ENCODE measurements at places on chromosomes 13 and 19. TPM values are rescaled to one million over a fixed set of nuclear protein-coding genes. Genes with fewer than 3 reads are reported as not detected.
A peak's percentile ranks its signal among the peaks of the same experiment; 100 is the strongest.

MPHOSPH8 gene
- 9.9 TPM for total RNA-seq

FUT1 gene
- 0.43 TPM for total RNA-seq

CABP5 gene
- total RNA-seq, result not detected

WDR87 gene
- not detected for total RNA-seq

MEIS3 gene
- total RNA-seq, result 1.0 TPM

GIPR gene
- 0.18 TPM for total RNA-seq

TNNT1 gene
- total RNA-seq, result 0.18 TPM

ZNF285 gene
- 0.70 TPM for total RNA-seq

ZNF221 gene
- total RNA-seq, result 2.9 TPM

ZNF135 gene
- total RNA-seq, result 0.45 TPM

CEACAM20 gene
- not detected for total RNA-seq

PLIN5 gene
- total RNA-seq, result 136 TPM

BTBD2 gene
- total RNA-seq, result 25.9 TPM

ACTN4 gene
- 156 TPM for total RNA-seq

GRCh38 chr19:31353833-31354232 is 4.6 kb upstream of the TSHZ3 start:
- DNase-seq, result no peak

DNA sequence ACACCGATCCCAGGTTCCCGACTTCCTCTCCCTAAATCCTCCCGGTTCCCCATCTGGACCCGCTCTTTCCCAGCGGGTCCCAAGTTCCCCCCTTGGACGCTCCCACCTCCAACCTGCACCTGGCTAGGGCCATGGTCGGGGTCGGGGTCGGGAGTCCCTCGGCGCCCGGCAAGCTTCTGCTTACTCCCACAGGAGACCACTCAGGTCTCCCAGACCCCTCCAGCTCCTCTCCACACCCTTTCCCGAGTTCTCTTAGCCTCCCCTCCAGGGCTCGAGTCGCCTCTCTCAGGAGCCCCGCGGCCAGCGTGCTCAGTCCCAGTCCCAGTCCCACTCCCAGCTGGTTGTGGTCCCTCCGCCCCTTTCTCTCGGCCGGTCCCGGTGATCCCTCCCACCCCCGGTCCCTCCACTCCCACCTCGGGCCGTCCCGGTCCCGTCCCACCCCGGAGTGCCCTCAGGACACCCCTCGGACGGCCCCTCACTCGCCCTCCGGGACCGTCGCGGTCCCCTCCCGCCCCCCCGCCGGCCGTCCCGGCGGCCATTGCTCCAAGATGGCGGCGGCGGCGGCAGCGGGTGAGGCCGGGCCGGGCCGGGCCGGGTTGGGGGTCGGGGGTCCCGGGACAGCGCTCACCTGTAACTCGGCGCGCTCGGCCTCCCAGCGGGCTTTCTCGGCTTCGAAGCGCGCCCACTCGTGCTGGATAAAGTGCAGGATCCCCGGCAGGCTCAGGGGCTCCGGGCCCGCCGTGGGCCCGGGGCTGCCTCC is at the start of gene FKRP:
FKRP (plus strand) TSS at position 537 of the 760 bp plus-strand sequence. CDS start 9,394 bp downstream, outside the sequence.
- peak; percentile 60 for DNase-seq

GRCh38 chr19:5086230-5086629 is 117.3 kb downstream of the KDM4B start:
- DNase-seq, result no peak

- DNase-seq, result peak; percentile 99
Observed at GRCh38 chr19:49665351-49666119, at the start of the genes BCL2L12 and IRF3. TSS of gene BCL2L12 (plus strand) at chr19:49665933. CDS start at chr19:49666693, 760 bp downstream. TSS of gene IRF3 (minus strand) at chr19:49665857. CDS start at chr19:49664838, 1,019 bp downstream.

- DNase-seq, result no peak
Observed at GRCh38 chr19:8209462-8210378, 550 bp downstream of the CERS4 start.

GRCh38 chr13:30398601-30399072 is 23.7 kb upstream of the UBE2L5 start:
- DNase-seq, result peak; percentile 92

DNA sequence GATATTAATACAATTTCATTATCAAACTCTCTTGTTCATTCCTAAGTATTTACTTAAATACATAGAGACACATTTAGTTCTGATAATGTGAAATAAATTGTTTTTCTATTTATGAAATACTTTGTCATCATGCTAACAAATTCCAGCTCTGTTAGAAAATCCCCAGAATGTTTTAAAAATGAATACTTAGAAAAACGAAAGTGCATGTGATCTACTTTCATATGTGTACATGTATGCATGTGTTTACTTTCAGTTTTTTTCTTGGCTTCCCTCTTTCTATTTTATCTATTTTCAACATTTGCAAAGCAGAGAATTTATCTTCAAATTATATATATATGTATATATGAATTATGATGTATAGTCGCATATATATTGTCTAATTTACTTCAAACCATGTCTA is 1110.0 kb upstream of the PCDH20 start:
- no peak for DNase-seq

GRCh38 chr19:40614622-40615411 is 13.6 kb downstream of the LTBP4 start:
- no peak for DNase-seq

GRCh38 chr13:99656844-99657381 is 155.6 kb downstream of the TM9SF2 start:
- DNase-seq, result no peak

- no peak for DNase-seq
Observed at GRCh38 chr19:1079566-1080111, 12.7 kb downstream of the ARHGAP45 start.

DNA sequence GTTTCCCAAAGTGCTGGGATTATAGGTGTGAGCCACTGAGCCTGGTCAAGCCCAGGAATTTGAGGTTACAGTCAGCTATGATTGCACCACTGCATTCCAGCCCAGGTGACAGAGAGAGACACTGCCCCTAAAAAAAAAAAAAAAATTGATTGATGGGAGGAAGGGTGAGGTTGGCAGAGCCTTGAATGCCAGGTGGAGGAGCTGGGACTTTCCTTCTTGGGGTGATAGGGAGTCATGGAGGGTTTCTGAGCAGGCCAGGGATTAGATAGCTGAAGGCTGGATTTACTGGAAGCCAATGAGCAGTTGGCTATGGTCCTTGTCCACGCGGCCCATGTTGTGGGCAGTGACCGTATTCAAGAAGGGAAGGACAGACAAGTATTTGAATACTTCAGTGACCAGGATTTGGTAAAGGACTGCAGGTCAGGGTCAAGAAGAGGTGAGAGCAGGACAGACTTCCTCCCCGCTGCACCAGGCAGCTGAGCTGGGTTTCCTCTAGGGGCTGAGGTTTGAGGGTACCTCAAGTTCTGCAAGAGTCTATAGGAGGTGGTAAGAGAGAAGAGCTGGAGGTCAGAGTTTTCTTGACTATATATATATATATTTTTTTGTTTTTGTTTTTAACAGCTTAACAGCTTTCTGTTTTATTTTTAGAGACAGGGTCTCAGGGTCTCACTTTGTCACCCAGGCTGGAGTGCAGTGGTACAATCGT is 6.9 kb upstream of the ICAM4 start:
- DNase-seq, result no peak

DNA sequence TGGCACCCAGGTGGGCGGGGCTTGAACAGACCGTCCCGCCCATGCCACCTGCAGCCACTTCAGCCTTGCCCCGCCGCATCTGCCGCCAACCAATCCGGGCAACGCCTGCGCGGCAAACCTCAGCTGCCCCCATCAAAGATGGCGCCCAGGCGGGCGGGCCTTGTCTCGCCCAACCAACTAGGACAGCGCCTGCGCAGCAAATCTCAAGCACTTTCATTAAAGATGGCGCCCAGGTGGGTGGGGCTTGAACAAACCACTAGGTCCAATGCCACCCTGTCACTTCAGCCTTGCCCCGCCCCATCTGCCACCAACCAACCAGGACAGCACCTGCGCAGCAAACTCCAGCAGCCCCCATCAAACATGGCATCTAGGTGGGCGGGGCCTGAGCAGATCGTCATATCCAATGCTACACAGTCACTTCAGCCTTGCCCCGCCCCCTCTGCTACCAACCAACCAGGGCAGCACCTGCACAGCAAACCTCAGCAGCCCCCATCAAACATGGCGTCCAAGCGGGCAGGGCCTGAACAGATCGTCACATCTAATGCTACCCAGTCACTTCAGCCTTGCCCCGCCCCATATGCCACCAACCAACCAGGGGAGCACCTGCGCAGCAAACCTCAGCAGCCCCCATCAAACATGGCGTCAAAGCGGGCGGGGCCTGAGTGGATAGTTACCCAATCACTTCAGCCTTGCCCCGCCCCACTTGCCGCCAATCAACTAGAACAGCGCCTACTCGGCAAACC is 1.4 kb downstream of the PEG3 start:
- DNase-seq, result peak; percentile 94

GRCh38 chr13:59746291-59746962 is 417.3 kb downstream of the DIAPH3 start:
- no peak for DNase-seq

DNA sequence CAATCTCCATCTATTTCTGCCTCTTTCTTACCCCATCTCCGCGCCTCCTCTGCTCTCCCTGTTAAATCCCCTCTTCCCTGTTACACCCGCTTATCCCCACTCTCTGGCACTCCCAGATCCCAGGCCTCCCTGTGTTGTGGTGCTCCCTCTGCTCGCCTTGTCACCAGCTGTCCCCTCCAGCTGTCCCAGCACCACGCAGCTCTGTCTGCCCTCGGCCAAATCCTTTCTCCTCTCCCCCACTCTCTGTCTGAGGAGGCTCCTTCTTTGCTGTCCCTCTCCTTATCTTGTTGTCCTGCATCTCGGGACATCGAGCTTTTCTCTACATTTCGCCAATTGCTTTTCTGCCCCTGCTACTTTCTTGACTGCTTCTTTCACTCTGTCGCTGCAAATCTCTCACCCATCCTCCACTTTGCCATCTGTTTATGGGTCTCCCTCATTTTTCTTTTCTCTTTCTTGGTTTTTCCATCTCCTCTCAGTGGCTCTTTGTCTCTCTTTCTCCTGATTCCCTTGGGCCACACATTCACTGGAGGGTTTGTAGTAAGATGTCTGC is 941 bp downstream of the ZNF160 start:
- DNase-seq, result no peak

- DNase-seq, result no peak
Observed at GRCh38 chr19:33268162-33268991, 34.0 kb downstream of the CEBPA start.

GRCh38 chr13:33686772-33687480 is 131.0 kb upstream of the RFC3 start:
- no peak for DNase-seq

DNA sequence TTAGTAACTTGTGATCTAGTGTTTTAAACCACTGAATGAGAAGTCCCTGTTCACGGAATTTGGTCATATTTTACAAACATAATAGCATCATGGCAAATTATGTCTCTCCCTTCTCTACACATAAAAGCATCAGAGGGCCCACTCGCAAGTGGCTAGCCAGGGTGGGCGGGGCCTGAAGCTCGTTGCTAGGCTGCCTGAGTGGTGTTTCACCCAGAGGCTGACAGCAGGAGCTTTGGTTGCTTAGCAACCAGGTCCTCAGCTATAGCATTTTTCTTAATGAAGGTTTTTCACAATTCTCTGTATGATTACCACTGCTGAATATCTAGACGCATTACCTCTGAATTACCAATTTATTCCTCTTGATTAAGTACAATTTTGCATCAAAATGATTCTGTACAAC is 126.5 kb downstream of the NALCN start:
- DNase-seq, result no peak

GRCh38 chr19:10353793-10354391 is 14.5 kb upstream of the ICAM3 start:
- DNase-seq, result peak; percentile 69

DNA sequence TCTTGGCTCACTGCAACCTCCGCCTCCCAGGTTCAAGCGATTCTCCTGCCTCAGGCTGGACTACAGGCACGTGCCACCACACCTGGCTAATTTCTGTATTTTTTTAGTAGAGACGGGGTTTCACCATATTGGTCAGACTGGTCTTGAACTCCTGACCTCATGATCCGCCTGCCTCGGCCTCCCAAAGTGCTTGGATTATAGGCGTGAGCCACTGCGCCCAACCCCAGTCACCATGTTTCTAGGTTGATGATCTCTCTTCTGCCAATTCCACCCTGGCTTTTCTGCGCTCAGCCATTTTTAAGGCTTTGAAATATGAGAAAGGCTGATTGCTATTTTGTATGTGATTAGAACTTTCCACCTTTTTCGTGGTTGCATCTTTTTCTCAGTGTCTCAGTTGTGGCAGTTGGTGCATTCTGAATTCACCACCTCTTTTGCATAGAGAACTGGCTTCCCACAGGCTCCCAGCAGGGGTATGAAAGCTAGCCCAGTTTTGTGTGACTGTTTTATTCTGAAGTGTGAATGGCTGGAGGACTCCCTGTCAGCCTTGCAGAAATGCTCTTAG is 15.5 kb downstream of the CEACAM1 start:
- DNase-seq, result no peak

DNA sequence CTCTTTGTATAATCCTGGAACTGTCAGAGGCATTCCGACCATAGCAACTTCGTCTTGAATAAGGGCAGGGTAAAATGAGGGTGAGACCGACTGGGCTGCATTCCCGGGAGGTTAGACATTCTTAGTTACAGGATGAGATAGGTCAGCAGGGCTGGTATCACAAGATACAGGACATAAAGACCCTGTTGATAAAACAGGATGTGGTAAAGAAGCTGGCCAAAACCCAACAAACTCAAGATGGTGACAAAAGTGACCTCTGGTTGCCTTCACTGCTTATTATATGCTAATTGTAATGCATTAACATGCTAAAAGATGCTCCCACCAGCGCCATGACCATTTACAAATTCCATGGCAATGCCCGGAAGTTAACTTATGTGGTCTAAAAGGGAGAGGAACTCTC is 27.7 kb upstream of the MBNL2 start:
- DNase-seq, result no peak

DNA sequence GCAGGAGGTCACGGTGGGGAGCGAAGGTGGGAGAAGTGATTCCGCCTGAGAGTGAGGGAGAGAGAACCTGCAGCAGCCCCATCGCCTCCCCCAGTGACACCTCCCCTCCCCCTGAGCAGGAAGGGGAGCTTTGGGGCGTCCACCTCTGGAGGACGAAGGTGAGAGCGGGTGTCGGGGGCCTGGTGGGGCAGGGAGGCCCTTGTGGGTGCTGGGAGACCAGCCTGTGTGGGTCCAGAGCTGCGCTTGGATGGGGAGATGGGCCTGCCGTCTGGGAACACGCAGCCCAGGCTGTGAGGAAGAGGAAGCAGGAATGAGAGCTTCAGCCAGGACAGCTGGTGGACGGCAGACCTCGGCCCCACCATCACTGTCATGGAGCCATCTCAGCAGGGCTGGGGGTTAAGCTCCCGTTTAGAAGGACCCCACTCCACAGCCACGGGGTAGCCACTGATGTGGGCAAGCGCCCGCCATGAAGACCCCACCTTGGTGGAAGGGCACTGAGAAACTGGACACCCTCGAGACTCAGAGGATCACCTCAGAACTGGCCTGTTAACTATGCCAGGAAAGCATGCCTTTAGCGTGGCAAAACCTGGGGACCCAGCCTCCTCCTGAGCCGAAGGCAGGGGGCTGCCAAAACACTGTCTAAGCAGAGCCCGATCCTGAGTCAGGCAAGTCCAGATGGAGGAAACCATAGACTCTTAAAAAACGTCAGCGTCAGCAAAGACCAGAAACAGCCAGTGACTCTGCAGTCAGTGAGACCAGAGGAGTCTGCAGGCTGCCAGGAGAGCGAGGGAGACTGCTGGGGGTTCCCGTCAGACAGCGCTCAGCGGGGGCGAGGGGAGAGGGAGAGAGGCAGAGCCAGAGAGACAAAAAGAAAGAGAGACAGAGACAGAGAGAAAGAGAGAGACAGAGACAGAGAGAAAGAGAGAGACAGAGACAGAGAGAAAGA is 6.4 kb upstream of the PROZ start:
- DNase-seq, result peak; percentile 56

- no peak for DNase-seq
Observed at GRCh38 chr13:23567906-23568460, 2.2 kb upstream of the TNFRSF19 start.
